Suprapubic skin (tissue), 4 donors: ENCODE measurements at places on chromosomes 2 and 18. TPM values are rescaled to one million over a fixed set of nuclear protein-coding genes. Genes with fewer than 3 reads are reported as not detected.

- no peak for DNase-seq
Observed at GRCh38 chr18:39500306-39500705, 1934.7 kb upstream of the CELF4 start.

GRCh38 chr2:202335791-202336467, 40.2 kb upstream of the BMPR2 start:
- no peak for DNase-seq

DNA sequence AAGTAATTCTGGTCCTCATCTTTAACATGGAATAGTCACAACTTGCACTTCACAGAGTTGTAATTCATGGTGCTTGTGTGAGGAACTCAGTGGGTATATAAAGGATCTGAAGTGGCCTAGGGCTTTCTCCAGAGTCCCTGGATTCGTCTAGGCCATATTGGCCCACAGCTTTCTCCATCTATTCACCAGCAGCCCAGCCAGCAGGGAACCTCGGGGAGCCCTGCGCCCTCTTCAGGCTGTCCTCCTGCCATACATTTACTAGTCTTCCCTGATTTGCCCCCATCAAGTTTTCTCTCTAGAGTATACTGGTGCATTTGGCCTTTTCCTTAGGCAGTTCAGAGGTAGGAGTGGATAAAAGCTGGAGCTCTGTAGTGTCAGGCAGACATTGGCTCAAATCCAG, 278.3 kb downstream of the MYCN start:
- DNase-seq: no peak

Gene WBP1
- total RNA-seq: 45.1 TPM
